Posterior cingulate gyrus (tissue), 11 donors: ENCODE measurements at places on chromosomes 7 and 10.

GRCh38 chr7:87498893-87499292, 23.4 kb upstream of the ABCB4 start:
- DNase-seq: no peak

- no peak for DNase-seq
These were observed 85.5 kb downstream of the TBXAS1 start for GRCh38 chr7:139914306-139915267.

DNA sequence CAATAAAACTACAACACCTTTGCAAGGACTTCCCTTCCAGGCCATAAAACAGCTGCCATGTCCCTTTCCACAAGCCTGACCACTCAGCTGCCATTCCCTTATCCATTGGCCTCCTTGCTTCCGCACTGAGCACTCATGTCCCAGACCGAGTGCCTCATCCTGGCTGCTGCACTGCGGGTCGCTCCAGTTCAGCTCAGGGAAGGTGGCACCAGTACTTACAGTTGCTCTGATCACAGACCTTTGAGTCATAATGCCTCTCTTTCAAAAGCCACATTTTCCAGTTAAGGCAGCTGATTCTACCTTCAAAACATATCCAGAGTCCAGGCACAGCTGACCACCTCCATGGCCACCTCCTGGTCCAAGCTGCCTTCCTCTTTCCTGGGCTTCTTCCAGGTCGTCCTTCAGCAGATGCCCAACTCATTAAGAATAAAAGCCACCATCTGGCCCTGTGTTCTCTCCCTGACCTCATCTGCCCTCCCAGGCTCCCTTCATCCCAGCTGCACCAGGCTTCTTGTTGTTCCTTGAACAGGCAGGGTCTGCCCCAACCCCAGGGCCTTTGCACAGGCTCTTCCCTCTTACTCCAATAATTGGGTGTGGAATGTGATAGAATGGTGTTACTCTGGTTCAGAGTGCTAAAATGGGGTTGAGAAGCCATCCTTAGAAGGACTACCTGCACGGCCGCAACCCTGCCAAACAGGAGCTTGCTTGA, 64.5 kb downstream of the RAMP3 start:
- DNase-seq: no peak

DNA sequence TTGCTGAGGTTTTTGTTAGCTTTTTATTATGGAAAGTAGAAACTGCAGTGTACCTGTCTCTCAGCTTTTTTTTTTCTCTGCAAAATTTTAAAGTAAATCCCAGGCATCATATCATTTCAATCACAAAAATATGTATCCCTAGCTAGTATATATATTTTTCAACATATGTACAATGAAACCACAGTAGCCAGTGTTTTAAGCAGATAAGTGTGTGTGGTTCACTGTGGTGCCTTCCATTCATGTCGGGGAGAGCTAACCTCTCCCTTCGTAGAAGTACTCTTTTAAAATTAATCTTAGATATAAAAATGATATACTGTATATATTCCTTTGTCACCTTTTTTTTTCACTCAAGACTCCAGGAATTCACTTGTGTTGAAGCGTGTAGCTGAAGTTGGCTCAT, 22.7 kb downstream of the CUL1 start:
- no peak for DNase-seq

GRCh38 chr7:126845331-126845730, 407.4 kb downstream of the GRM8 start:
- DNase-seq: no peak

DNA sequence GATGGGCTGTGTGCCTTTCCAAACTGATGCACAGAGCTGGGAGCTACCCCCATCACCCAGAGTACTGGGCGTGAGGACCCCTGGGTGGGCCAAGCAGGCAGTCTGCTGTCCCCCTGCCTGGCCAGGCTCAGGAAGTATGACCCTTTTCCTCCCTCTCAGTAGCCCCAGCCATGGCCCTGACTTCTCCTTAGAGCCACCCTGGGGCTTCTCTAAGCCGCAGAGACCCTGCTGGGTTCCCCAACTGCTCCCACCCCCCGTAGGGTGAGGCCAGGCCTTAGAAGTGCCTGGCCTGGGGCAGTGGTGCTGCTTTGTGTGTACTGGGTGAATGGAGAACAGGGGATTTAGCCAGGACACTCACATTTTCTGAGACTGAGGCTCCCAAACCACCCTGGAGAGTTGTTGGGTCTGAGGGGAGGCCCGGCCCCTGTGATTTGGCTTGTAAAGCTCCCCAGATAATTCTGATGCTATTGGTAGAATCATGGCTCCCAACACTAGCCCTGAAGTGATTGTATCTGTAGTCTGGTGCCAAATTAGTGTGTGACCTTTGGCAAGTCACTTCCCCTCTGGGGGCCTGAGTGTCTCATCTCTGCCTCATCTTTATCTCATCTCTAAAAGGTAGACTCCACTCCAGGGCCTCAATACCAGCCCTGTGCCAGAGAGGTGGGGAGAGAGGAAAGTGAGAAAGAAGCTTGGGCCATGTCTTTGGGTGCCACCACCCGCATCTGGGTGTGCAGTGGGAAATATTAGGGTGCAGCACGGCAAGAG, 99.7 kb upstream of the PPIF start:
- DNase-seq: no peak
